ENCODE measurements at places on chromosomes 2 and 18. TPM values are rescaled to one million over a fixed set of nuclear protein-coding genes. Genes with fewer than 3 reads are reported as not detected.
A peak's percentile ranks its signal among the peaks of the same experiment; 100 is the strongest.

GRCh38 chr2:95313296-95314131 lies 16.4 kb downstream of the KCNIP3 start:
- DNase-seq, result no peak

Gene CRYGD
- not detected for total RNA-seq

Gene ODC1
- 41.7 TPM for total RNA-seq

DNA sequence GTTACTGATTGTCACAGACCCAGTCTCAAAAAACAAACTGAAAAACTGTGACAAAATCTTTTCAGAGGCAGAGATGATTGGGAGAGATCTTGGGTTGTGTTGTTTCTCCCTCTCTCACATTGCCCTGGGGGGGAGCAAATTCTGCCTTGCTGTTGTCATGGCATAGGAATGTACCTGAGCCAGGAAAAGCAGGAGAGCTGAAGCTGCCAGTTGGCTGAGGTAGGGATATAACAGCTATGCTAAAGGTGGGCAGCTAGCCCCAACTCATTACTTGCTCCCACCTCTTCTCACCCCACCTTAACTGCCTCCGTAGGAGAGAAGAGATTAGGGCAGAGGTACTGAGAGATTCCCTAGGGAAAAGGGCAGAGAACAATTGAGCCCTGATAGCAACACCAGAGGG lies 299.3 kb downstream of the OSR1 start:
- DNase-seq, result no peak

- peak; percentile 35 for DNase-seq
Measured at GRCh38 chr18:37270038-37270665, 295.4 kb downstream of the CELF4 start.

GRCh38 chr2:54560146-54560881 lies 104.2 kb downstream of the SPTBN1 start:
- DNase-seq, result no peak

Gene AKAIN1
- not detected for total RNA-seq
